Naive B cell (primary cell): ENCODE measurements at places on chromosomes 3 and 15. TPM values are rescaled to one million over a fixed set of nuclear protein-coding genes. Genes with fewer than 3 reads are reported as not detected.

The C3orf22 gene
- polyA plus RNA-seq = not detected

- H3K4me3 ChIP-seq = no peak overlapping the region
- no peak for DNase-seq
- H3K27me3 ChIP-seq = peaks cover 15% of the 10 kb centered on the region
- H3K27ac ChIP-seq = no peak overlapping the region
- H3K4me1 ChIP-seq = no peaks in the 10 kb centered on the region
Observed at GRCh38 chr15:73161546-73161945, 109.3 kb downstream of the NEO1 start.

GRCh38 chr3:53114011-53114400 is 16.2 kb downstream of the RFT1 start:
- no peak overlapping the region for H3K27ac ChIP-seq
- H3K4me3 ChIP-seq = no peak overlapping the region
- peak; percentile 73 for DNase-seq
- no peaks in the 10 kb centered on the region for H3K27me3 ChIP-seq
- no peaks in the 10 kb centered on the region for H3K4me1 ChIP-seq

- H3K36me3 ChIP-seq = no peaks in the 10 kb centered on the region
- no peaks in the 10 kb centered on the region for H3K4me1 ChIP-seq
- no peak overlapping the region for H3K27ac ChIP-seq
- H3K4me3 ChIP-seq = no peak overlapping the region
Observed at GRCh38 chr3:29976871-29977270, 629.5 kb upstream of the TGFBR2 start.

GRCh38 chr3:114331007-114331406 is 37.2 kb downstream of the TIGIT start:
- no peaks in the 10 kb centered on the region for H3K27me3 ChIP-seq
- no peak for DNase-seq

DNA sequence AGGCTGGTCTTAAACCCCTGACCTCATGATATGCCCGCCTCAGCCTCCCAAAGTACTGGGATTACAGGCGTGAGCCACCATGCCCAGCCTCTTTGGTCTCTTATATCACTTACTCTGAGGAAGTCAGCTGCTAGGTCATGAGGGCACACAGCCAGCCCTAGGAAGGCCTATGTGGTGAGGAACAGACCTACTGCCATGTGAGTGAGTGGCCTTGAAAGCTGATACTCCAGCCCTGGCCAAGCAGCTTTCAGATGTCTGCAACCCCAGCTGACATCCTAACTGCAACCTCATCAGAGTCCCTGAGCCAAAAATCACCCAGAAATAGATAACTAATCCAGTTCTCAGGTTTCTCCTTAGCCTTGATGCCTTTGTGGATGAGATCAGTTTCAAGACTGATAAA is 224.3 kb downstream of the EDEM1 start:
- peaks cover 9% of the 10 kb centered on the region for H3K36me3 ChIP-seq
- no peak for DNase-seq
- H3K4me1 ChIP-seq = peaks cover 4% of the 10 kb centered on the region

DNA sequence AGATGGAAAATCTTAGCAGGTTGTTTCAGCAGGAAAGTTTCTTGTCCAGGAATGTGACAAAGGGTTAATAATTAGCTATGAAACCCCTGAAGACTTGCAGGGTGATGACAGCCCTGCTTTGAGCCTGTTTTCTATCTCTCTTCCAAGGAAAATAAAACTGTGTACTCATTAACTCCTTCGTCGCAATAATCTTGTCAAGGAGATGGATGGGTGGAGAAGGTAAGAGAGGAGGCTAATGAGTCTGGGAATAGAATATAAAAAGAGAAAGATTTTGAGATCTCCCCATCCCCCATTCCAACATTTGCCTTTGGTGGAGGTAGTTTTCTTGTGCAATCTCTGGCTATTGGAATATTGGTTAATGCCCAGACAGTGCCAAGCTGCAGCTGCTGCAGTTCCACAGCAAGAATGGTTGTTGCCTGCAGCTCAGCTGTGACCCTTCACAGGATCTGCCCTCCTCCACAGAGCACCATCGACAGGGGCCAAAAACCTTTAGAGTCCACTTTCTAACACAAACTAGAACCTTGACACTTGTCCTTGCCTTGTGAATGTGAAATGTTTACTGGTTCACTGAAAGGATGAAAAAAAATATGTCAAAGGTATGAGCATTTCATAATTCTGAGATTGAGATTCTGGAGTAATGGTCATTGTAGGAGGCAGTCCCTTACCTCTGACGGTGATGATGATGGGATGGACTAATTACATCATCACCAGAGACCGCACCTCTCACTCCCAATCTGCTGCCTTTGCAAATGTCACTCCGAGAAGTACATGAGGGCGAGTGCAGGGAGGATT is 4.2 kb upstream of the LRIG1 start:
- peaks cover 17% of the 10 kb centered on the region for H3K27me3 ChIP-seq
- DNase-seq = no peak
- no peak overlapping the region for H3K4me3 ChIP-seq
- H3K4me1 ChIP-seq = peaks cover 8% of the 10 kb centered on the region

- no peaks in the 10 kb centered on the region for H3K4me1 ChIP-seq
- H3K27ac ChIP-seq = no peak overlapping the region
- H3K4me3 ChIP-seq = no peak overlapping the region
- no peak for DNase-seq
- no peaks in the 10 kb centered on the region for H3K36me3 ChIP-seq
- H3K27me3 ChIP-seq = peaks cover 32% of the 10 kb centered on the region
Observed at GRCh38 chr15:66114863-66115425, 138.6 kb downstream of the MEGF11 start.
